ENCODE measurements at places on chromosomes 2 and 18.
A peak's percentile ranks its signal among the peaks of the same experiment; 100 is the strongest.

GRCh38 chr2:39865751-39866150 is 86.7 kb upstream of the THUMPD2 start:
- no peak for DNase-seq

- DNase-seq = no peak
Observed at GRCh38 chr2:21289989-21290388, 166.2 kb downstream of the TDRD15 start.

DNA sequence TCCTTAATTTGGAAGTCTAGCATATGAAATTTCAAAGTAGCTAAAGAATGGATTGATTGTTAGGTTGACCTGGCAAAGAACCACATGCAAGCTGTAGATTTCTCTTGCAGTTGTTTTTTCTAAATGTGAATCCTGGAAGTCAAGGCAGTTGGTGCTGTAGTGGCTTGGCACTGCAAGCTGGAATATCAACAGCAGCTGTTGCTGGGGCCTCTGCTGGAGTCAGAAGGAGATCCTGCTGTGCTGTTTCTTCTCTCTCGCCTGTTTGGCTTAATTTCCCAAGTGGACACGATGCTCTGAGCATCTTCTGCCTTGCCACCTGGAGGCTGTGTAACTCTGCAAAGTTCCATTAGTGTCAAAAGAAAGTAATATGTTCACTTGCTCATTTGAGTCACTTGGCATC is 12.6 kb downstream of the PIK3C3 start:
- no peak for DNase-seq

GRCh38 chr2:34815052-34815741 is 1216.1 kb upstream of the FAM98A start:
- no peak for DNase-seq

GRCh38 chr2:138744713-138745112 is 35.5 kb downstream of the NXPH2 start:
- DNase-seq = no peak

GRCh38 chr2:11458753-11459152 is 7.2 kb downstream of the E2F6 start:
- DNase-seq = no peak

DNA sequence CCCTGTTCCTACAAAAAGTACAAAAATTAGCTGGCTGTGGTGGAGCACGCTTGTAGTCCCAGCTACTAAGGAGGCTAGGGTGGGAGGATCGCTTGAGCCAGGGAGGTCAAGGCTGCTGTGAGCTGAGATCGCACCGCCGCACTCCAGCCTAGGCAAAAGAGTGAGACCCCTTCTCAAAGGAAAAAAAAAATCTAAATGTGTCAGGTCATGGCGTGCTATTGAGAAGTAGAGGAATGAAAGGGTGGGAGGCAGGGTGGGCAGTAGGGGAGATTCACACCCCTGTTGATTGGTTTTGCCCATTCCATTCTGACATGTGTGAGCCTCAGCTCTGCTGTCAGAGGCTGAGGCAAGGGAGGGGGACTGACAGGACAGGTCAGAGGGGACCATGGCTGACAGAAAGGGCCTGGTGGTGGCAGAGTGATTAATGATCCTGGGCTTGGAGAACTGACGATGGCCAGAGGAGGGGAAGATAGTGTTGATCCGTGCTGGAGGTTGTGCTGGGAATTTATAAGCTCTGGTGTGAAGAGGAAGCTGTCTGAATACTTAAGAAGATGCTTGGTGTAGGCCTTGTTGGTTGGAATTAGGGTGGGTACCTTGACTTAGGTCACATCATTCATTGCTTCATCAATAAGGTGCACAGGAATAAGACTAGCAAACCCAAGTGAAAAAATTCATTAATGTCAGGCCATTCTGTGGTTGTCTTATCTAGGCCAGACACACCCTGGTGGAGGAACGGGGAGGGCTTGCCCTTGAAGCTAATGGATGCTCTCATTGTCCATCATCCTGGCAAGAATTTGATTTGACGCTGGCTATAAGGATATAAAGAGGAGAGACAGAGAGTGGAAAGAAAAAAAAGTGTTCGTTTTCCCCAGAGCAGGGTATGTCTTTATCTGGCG is 19.1 kb upstream of the SMARCAL1 start:
- no peak for DNase-seq

GRCh38 chr2:62738981-62739936 is 33.7 kb downstream of the EHBP1 start:
- no peak for DNase-seq

GRCh38 chr2:45168711-45169338 is 159.6 kb upstream of the SIX2 start:
- DNase-seq = no peak

GRCh38 chr2:44805401-44806235 is 135.9 kb upstream of the SIX3 start:
- DNase-seq = no peak

GRCh38 chr2:20357638-20358389 is 7.2 kb upstream of the PUM2 start:
- no peak for DNase-seq

DNA sequence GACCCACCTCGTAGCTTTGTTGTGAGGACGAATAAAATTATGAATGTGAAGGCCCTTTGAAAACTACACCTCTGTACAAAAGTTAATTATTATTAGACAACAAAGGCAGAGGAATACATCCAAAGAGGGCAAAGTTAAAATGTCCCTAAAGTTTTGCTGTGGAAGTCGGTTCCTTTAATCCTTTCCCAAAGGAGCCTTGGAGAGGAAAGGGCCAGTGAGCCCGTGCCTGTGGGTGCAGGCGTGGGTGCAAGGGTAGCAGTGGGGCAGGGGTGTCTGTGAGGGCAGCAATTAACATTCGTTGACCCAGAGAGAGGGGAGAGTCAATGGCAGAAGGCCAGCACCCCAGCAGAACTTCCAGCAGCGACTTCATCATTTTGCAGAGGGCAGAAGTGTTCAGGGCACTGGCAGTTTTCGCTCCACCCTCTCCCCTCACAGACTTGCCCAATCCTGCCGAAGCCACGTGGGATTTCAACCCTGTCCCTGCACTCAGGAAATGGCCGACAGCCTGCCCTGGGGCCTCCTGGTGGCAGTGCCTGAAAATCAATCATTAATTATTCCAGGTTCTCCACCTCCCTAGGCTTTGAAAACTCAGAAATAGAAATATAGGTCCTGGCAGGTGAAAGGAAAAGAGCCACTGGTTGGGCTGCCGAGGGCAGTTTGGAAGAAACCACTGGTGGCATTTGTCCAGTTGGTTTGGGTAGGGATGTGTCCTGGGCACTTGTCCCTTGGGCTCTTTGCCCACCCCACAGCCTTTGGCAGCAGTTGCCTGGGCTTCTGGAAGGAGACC is 4.2 kb upstream of the PAX8 start:
- DNase-seq = no peak

DNA sequence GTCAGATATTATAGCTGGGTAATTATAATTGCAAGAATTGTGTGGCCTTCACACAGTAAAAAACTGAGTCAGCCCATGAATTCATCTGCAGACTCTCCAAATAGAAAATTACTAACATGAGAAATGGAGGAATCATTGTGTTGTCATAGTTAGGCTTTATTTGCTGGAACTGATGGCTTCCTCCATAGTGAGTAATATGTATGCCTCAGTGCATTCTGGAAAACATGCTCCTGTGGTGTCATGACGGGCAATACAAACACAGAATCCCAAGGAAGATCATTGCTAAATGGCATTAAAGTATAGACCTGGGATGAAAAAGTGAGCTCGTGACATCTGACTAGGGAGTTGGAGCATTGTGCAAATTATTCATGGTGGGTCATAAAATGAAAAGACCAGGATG is 23.6 kb upstream of the NMS start:
- DNase-seq = no peak

GRCh38 chr2:19362755-19363473 is 4.5 kb upstream of the OSR1 start:
- DNase-seq = no peak

DNA sequence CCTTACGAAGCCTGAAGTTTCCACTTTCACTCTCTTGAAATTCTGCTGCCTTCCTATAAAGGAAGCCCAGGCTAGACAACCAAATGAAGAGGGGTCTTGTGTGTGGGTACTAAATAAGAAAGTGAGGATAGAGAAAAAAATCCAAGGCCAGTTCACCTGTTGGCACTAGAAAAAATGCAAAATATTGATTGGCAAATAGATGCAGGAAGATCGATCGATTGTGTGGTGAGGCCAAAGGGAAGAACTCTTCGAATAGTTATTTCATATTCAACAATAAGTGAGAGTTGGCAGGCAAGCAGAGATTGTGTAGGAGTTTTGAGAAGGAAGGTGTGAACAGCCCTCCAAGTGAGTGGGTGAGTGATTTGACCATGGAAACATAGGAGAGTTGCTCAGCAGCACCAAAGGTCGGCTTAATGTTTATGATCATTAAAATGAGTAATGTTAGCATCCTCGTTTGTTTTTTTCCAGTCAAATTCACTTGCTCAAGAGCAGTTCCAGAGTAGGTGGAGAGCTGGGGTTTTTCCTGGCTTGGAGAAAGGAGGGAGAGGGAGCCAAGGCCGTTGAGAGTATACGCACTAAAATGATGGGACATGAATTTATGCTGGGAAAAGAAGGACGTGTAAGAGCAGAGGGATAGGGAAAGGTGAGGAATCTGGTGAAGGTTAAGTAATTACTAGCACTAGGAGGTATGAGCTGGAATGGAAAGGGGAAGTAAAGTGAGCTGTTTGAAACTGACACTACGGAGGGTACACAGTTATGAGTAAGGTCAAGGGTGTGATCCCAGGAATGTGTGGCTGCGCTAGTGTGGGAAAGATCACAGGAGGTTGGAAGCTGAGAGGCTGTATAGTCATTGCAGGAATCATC is 1.1 kb upstream of the NAPG start:
- no peak for DNase-seq

GRCh38 chr18:21215490-21215889 is 26.5 kb upstream of the GREB1L start:
- no peak for DNase-seq

- DNase-seq = no peak
Observed at GRCh38 chr18:58128381-58129374, 84.7 kb downstream of the NEDD4L start.

GRCh38 chr18:76979111-76979751 is 153.4 kb downstream of the MBP start:
- DNase-seq = no peak

DNA sequence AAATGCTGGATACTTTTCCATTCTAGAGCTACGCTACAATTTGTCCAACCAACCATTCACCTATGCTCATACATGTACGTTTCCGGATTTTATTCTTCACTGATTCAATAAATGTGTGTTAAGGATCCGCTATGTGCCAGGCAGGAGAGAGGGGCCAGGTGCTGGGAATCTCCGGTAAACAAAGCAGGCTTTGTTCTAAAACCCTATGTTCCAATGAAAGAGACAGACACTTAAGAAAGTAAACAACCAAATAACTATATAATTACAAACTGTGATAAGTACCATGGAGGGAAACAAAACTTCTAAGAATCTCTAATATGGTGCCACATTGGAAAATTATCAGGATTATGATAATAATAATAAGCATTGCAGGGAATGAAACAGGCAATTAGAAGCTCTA is 22.2 kb upstream of the POMC start:
- no peak for DNase-seq

DNA sequence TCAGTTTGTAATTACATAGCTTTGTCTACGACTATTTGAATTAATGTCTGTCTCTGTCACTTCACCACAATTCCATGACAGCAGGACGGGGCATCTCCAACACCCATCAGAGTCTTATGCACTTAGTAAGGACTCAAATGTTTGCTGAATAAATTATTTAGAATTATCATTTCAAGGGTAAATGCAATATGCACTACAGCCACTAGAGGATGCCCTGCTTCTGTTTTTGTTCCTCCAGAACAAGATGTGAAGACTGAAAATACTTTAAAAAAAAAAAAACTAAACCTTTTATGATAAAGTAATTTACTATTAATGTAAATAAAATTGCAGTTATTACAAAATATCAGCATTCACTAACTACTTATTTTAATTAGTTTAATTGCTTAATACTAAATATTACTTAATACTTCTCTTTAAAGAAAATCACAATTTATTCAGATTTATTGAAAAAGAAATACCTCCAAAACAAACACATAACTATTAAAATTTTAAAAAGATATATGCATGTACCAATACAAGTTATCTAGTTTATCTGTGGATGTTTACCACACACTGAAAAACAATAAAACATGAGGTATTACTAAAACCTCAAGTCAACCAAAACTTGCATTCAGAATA is 3.2 kb downstream of the PIGN start:
- DNase-seq = peak; percentile 32

- no peak for DNase-seq
Observed at GRCh38 chr18:24987303-24988252, 364.4 kb downstream of the ZNF521 start.

- DNase-seq = no peak
Observed at GRCh38 chr2:168730344-168730743, 72.1 kb upstream of the NOSTRIN start.

- no peak for DNase-seq
Observed at GRCh38 chr2:42922790-42923579, 130.6 kb upstream of the HAAO start.

GRCh38 chr2:41027095-41027494 is 575.2 kb upstream of the SLC8A1 start:
- no peak for DNase-seq

GRCh38 chr2:127570282-127571250 is 35.1 kb downstream of the MYO7B start:
- no peak for DNase-seq

- no peak for DNase-seq
Observed at GRCh38 chr18:50805732-50806131, 14.1 kb downstream of the MRO start.

DNA sequence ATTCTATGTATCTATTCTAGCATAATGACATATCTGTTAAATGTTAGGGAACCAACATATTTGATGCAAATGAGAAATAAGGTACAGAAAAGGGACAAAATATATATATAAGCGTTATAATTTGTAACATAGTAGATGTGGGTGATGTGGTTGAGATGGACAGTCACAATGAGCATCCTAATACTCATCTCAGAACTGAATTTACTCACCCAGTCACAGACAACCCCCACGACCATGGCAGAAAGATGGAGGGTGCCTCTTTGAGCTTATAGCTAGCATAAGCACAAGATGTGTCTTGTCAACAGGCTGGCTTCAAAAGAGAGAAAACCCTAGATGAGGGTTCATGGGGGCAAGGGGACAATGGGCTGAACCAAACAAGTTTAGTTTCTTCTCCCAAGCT is 9.1 kb upstream of the DSG3 start:
- no peak for DNase-seq

Measured in effector memory CD4-positive, alpha-beta T cell (primary cell).